ENCODE measurements at places on chromosomes 12 and 14.

- no peak for DNase-seq
Measured at GRCh38 chr14:27134200-27134599, 536.4 kb upstream of the NOVA1 start.

- peak; percentile 38 for DNase-seq
Measured at GRCh38 chr14:59132796-59133494, 55.5 kb upstream of the DAAM1 start.

DNA sequence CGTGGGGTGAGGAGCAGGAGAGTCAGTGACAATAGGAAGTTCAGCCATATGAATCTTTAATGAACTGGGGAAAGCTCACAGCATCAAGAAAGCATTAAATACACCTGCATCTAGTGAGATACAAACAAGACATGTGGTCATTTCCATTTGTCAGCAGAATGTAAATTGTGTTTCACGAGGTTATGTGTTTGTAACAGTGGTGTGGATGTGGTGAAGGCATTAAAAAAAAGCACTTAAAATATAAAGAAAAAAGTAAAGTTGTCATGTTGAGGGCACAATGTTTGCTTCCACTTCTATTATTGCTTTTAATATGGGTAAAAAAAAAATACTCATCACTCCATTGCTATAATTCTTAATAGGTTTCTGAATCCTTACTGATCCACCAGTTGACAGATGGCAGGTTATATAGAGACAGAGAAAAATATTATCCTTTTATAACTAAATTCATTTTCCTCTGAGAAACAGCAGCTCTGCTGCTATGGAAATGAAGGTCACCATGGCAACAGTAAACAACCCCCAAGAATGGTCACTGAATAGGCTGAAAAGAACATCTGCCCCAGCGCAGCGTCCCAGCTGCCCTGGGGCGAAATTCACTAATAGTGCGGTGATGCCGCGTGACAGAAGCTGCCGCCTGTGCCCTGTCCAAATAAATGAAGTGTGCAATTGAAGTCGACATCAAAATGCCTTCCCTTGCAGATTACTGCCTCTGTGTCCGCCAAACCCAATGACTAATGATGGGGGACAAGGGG, 226.1 kb downstream of the FOXN3 start:
- no peak for DNase-seq

DNA sequence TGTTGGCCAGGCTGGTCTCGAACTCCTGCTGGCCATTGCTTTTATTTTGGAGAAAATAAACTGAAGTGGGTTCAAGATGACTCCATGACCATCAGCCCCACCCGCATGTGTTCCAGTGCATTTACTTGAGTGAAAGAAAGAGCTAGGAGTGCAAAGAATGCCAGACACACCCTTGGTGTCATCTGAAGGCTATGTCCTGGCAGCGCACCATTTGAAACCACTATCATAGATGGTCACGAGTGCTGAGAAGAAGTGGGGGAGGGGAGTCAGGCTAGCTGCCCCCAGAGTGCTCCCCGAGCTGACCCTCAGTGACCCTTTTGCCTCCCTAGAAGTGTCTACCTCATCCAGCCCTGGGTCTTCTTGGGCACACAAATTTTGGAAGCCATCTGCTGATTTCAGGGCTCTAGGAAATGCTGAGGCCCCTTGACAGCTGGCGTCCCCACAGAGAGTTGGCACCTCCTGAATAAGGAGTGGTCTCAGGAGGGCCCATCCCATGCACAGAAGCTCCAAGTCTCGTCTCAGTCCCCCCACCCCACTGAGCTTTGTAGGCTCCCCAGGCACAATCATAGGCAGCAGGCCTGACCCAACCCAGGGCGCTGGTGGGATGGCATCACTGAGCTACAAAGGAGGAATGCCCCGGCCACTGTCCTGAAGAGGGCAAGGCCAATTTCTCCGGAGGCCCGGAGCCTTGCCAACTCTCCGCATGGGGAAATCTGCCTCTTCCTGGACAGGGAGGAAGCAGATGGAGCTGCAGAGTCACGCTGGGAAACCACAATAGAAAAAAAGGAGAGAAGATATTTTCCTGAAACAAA, 28.0 kb downstream of the PXN start:
- DNase-seq = peak; percentile 72

DNA sequence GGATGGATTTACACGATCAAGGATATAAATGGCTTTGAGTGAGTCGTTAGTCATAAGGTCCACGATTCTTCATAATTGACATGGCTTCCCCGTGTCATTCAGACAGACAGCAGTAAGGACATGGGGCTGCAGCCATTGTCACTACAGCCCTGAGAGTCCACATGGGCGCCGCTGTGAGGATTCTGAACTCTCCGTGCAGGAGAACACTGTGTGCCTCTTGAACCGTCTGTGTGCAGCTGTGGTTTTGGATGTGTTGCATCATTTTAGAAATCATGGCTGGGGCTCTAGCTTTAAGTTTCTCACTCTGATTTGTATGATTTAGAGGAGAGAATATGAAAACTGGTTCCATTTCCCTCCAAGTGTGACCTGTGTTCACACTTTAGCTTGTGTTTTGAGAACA, 47.2 kb downstream of the NPAS3 start:
- DNase-seq = no peak

DNA sequence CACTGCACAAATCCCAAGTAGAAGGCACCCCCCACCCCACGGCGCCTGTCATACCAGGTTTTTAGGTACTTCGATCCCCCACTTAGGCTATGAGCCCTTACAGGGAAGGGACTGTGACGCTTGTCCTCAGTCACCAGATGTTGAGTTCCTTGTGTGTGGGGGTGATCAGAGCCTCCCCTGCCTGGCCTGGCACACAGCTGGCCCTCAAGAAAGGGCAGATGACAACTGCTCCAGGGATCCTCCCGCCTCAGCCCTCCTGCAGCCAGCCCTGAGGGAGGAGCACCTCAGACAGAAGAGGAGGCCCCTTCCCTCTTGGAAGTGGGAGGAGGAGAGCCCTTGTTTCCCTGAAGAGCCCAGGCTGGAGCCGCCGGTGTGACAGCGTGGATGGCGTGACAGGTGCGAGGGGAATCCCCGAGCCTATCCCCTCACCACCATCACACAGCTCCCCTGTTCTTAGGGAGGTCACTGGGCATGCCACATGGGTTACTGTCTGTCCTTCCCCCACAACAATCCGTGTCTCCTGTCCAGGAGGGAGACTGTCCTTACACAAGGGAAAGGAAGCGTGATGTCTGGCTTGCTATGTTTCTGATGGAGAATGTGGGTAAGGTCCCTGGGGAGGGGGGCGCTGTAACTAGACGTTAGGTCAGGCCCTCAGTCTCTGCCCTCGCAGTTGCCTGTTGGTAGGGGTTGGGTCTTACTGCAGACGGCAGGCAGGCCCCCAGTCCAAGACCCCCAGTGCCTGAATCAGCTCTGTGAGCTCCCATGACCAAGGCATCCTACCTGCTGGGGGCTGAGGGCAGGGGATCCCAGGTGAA, 31.4 kb downstream of the P2RX4 start:
- no peak for DNase-seq

DNA sequence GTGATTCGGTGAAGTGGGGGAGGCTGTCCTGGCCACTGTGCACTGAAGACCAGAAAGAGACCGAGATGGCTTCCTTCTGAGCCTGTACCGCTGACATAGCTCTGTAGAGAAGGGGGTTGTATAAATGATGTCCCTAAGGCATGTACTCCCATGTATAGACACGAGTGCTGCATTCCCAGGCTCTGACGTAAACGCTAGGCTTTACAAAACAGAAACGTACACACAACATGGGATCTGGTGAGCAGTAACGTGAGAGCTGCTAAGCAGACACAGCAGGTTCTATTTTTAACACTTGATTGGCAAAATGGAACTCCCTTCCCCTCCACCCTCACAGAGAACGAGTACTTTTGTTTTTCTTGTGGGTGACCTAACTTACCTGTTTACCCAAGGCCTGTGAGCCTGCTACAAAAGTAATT, 35.9 kb downstream of the ACADS start:
- peak; percentile 93 for DNase-seq

DNA sequence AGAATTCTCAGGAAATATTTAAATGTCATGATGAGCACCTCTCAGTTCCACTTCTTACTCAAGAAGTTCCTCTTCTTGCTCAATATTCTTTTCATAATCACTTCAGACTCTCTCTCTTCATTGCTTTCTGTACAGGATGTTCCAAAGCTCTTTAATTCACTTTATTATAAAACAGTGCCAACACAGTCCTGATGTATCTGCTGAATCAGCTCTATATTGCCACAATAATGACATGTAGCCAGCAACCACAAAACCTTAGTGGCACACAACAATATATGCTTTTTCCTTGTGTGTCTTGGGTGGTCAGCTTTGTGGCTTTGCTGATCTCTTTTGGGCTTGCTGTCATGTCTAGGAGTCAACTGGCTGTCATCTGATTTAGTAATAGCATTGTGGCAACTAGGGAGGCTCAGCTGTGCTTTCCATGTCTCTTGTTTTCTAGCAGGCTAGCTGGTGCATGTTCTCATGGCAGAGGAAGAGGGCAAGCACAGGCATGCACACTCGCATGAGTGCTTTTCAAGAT, 52.8 kb upstream of the SLC2A13 start:
- no peak for DNase-seq

- DNase-seq = peak; percentile 92
Measured at GRCh38 chr12:41521872-41522379, 333.8 kb downstream of the PDZRN4 start.

- no peak for DNase-seq
Measured at GRCh38 chr14:101506211-101506925, 54.9 kb upstream of the DIO3 start.

GRCh38 chr12:126534495-126534894, 1469.3 kb downstream of the AACS start:
- DNase-seq = no peak

DNA sequence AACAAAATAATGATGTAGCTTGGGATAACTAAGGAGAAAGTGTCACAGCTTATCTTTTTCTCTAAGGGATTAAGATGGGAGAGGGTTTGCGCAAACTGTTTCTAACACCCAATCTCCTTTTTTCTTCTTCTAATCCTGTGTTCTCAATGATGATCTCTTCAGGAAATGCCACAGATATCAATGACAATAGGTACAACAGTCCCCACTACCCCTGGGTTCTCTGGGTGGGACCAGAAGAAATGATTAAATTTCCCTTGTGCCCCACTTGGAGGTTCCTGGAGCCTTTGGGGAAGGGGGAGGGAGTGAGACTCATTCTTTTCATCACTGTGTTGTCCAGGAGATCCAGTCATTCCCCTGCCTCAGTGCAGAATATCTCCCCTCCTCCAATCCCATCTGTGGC, 8.6 kb upstream of the PIP4K2C start:
- DNase-seq = no peak

- peak; percentile 21 for DNase-seq
Measured at GRCh38 chr12:58298803-58299202, 357.4 kb downstream of the ATP23 start.

GRCh38 chr12:53414756-53415417, 8.8 kb upstream of the AMHR2 start:
- peak; percentile 6 for DNase-seq

DNA sequence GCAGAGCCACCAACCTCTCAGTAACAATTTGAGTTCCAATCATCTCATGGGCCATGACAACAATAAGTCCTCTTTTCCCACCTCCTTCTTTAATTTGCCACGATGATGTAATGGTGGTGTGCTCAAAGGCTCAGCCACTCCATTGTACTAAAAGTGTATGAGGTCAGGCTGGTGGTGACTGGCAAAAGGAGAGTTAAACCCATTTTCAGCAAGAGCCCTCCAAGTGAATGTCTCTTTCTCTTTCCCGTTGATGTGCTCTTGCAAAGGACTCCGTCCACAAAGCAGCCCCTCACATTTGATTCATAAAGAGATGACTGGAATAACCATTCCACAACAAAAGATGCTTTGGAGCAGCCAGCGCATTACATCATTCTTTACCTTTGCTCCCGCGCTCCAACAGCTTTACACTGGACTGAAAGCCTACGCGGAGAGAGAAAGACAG, 41.6 kb downstream of the DUSP16 start:
- no peak for DNase-seq

GRCh38 chr12:94225947-94226630, 77.7 kb downstream of the PLXNC1 start:
- no peak for DNase-seq

DNA sequence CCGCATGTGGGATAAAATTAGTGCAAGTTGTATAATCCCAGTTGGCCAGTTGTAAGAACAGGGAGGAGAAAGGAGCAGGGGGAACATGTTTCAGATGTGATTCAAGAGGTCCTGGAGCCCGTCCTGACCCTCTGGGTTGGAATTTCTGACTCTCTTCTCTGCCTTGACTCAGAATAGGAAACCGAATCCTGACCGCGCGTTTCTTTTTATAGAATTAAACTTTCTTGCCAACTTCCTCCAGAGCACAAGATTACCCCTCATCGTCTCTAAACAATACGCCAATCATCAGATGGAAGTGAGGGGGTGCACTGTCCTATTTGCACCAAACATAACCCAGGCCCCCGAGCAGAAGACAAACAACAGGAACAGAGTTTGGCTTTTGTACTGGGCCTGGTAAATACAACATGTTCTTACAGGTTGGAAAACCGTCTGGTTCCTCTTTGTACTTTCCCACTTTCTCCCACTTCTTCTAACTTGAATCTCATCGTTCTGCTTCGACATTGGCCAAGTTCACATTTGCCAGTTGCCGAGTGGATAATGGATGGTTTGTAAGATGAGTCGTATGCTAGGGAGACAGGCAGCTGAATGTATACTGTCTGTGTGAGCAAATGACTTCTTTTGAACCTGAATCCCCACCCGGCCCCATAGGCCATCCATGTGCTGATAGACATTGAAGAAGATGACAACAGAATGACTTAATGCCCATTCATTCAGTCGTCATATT, 42.6 kb upstream of the MED13L start:
- peak; percentile 99 for DNase-seq

- no peak for DNase-seq
Measured at GRCh38 chr12:110699591-110700445, 10.9 kb upstream of the HVCN1 start.

DNA sequence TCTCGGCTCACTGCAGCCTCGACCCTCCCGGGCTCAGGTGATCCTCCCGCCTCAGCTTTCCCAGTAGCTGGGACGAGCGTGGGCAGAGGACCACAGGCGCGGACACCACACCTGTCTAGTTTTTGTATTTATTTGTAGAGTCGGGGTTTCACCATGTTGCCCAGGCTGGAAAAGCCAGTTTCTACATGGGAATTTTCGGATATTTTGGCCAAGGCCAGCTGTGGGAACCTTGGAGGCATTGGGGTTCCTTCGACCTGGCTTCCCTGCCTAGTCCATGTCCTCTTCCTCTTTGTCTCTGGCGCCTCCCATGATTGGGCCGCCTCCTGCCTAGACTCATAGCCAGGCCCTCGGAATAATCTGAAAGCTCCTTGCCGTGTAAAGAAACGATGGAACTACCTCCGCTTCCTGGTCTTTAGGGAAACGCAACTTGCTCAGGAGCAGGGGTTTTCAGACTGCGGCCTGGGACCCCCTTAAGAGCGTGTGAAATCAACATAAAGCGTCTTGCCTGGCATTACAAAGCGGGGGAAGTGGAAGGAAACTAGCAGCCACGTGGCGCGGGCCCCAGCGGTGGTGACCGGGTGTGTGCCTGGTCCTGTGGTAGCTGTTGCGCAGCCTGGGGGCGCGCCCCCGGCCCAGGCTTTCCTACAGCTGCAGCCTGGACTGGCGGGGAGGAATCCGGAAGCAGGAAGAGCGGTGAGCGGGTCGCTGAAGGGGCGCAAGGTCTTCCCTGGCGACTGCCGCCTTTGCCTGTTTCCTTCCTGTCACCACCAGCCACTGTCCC, 1.4 kb upstream of the HSP90AA1 start:
- peak; percentile 33 for DNase-seq

GRCh38 chr14:63677891-63678379, 36.3 kb upstream of the WDR89 start:
- peak; percentile 19 for DNase-seq

GRCh38 chr12:98645572-98646067, 530 bp downstream of the APAF1 start:
- DNase-seq = no peak

All from fibroblast of upper back skin (primary cell).